Progenitor cell of endocrine pancreas (in vitro differentiated cells): ENCODE measurements at places on chromosomes 7 and 10.

DNA sequence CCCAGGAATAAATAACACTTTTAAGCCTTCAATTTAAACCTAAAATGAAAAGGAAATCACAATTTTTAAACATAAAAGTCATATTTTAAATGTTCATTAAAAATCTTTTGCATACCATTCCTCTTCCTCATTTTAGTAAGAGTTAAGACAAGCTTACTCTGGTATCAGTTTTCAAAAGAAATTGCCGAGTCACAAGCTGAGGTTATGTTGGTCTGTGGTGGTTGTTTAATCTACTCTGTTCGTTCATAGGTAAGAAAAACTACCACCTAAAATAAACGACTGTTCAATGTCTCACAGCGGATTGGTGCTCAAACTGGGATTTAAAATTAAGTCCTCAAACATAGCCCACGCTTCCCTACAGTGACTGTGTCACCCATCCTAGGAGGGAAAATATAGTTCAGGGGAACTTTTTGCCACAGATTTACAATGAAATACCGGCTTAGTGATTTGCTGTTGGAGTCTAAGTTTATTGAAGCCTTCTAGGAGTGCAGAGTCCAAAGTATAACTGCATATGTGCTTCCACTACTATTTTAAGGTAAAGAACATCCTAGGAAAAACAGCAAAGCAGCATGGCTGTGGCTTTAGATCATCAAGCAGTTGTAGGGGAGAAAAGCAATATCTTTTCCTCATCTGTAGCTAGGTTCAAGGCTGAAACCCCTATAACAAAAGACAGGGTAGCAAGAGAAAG lies 61.1 kb downstream of the GNAT3 start:
- no peak for DNase-seq

GRCh38 chr10:305034-305433 lies 169.8 kb downstream of the ZMYND11 start:
- no peak for DNase-seq

DNA sequence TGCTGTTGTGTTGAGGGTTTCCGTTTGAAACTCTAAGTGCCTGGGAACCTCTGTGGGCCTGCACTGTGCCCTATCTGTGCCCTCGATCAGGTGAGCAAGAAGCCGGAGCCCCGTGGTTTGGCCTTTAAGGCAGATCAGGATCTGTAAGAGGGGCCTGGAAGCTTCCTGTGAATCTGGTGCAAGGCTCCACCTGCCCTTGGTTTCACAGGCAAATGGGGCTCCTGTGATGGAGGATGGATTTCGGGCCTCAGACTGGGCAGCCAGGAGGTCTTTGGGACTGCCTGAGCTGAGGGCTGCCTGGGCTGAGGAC lies 21.6 kb downstream of the SCART1 start:
- DNase-seq: no peak

- no peak for DNase-seq
Measured at GRCh38 chr10:10332786-10333185, 684.9 kb upstream of the CELF2 start.

GRCh38 chr10:132593900-132594876 lies 56.6 kb downstream of the INPP5A start:
- no peak for DNase-seq

GRCh38 chr10:52335665-52336064 lies 21.6 kb downstream of the DKK1 start:
- DNase-seq: no peak

GRCh38 chr10:26890956-26891355 lies 30.2 kb upstream of the ABI1 start:
- DNase-seq: peak; percentile 33

DNA sequence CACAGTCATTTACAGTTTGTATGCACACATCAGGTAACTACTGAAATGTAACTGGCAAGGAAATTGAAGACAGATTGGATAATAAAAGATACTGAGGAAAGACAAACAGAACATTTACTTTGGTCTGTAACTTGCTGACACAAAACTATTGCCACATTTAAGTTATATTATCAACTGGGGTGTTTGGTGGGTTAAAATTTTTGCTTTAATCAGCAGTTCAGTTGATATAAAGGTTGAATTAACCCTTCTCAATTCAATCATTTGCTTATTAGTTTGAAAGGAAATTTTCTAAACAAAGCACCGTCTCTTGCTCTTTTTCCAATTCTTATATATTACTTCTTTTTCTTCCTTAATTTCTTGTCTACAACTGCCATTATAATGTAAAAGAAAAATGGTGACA lies 102.4 kb downstream of the TMEM26 start:
- DNase-seq: no peak

- no peak for DNase-seq
Measured at GRCh38 chr7:79298145-79298760, 155.2 kb downstream of the MAGI2 start.

DNA sequence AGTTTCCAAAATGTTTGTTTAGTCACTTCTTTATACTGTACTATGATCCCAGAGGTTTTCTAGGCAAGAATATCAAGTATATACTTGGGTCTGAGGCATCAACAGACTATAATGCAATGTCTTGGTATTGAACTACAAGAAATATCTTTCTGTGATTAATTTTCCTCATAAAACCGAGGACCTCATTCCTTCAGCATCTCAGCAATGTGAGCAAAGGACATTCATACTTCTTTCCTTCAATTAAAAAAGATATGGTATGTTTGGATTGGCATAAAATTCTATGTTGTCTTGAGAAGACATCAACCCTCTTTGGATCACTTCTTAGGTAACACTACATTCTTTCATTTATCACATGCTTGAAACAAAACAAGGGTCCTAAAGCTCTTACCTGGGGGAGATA lies 524.5 kb downstream of the PHTF2 start:
- no peak for DNase-seq

GRCh38 chr7:116198748-116199410 lies 11.5 kb upstream of the TES start:
- DNase-seq: no peak

GRCh38 chr10:98248018-98248417 lies 20.0 kb downstream of the LOXL4 start:
- no peak for DNase-seq

DNA sequence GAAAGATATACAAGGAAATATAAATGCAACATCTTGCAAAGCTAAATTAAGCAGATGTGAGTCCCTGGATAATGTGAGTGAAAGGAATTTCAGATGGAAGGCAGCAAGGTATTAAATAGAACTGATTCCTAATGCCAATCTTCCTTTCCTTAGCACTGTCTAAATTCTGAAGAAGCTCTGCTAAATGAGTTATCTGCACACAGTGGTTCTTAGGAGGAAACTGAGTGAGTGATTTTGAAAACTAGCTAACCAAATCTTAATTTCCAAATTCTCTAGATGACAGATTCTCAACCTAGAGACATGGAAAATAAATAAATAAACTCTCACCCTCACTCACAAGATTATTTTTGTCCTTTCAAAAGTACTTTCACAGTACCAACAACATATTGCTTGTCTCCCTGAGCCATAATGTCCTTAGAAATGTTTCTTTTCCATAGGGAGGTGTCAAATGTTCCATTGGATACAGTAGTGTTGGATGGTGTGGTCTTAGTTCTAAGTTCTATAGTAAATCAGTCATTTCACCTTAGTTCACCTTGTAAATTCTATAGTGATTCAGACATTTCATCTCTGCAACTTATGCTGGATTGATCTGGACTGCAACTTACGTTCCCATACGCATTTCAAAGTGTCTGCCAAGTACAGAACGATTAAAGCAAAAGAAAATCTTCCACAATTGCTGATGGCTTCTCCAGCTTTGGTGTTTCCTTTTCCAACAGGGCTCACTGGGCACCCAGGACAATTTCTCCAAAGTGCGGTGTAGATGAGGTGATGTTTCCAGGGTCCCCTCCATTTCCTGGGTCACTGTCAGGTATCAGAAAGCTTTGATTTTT lies 145.4 kb upstream of the FAM171A1 start:
- DNase-seq: no peak

- DNase-seq: no peak
Measured at GRCh38 chr10:93703066-93703465, 674 bp upstream of the FRA10AC1 start.

GRCh38 chr7:153389261-153389660 lies 629.7 kb downstream of the ACTR3B start:
- DNase-seq: no peak

DNA sequence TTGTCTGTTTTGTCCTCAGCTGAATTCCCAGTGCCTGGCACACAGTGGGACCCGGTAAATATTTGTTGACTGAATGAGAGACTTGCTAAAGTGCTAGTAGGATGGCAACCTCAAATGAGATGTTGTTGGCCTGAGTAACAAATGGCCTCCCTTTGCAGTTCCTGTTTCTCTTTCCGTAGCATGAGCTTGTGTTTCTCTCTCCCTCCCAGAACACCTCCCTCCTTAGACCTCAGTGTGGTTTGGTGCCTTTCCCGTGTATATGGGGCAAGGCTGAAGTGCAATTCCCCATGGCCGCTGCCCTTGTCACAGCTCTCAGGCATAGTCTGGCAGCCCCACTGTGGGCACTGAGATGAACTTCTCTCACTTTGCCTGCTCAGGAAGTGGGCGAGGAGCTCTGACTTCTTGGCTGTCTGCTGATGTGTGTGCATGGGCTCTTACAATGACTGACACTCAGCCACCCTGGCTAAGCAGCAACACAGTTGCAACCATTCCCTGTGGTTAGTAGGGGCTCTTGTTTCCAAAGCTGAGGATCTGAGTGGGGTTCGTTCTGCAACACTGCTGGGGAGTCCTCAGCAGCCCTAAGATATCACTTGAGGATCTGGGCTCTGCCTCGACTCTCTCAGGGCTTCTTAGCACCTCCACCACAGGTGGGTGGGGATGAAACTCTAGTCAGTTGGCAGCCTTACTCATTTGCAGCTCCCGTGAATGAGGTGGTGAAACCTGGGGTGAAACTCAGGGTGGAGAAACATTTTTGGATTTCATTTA lies 136.1 kb downstream of the ICA1 start:
- DNase-seq: no peak

- no peak for DNase-seq
Measured at GRCh38 chr10:58177362-58177947, 90.2 kb downstream of the IPMK start.

GRCh38 chr7:69412331-69413146 lies 185.7 kb upstream of the AUTS2 start:
- no peak for DNase-seq

- DNase-seq: peak; percentile 78
Measured at GRCh38 chr7:98420966-98421612, 20.2 kb upstream of the BAIAP2L1 start.

DNA sequence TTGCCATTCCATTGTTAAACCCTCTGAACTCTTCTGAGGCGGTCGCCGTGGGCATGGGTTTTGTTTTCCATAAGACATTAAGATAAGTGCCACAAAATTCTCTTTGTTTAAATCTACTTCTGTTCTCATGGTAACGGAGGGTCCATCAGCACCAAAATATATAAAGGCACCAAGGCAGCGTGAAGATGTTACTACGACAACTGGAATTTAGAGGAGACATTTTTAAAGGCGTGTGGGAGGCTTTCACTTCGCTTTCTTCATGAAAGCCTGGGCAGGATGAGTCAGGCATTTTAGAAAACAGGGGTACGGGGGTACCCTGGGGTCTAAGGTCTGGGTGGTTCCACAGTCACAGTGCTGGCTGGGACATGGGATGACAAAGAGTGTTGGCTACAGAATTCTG lies 34.0 kb downstream of the SMKR1 start:
- DNase-seq: no peak

- no peak for DNase-seq
Measured at GRCh38 chr7:36391436-36392198, 2.0 kb downstream of the ANLN start.

DNA sequence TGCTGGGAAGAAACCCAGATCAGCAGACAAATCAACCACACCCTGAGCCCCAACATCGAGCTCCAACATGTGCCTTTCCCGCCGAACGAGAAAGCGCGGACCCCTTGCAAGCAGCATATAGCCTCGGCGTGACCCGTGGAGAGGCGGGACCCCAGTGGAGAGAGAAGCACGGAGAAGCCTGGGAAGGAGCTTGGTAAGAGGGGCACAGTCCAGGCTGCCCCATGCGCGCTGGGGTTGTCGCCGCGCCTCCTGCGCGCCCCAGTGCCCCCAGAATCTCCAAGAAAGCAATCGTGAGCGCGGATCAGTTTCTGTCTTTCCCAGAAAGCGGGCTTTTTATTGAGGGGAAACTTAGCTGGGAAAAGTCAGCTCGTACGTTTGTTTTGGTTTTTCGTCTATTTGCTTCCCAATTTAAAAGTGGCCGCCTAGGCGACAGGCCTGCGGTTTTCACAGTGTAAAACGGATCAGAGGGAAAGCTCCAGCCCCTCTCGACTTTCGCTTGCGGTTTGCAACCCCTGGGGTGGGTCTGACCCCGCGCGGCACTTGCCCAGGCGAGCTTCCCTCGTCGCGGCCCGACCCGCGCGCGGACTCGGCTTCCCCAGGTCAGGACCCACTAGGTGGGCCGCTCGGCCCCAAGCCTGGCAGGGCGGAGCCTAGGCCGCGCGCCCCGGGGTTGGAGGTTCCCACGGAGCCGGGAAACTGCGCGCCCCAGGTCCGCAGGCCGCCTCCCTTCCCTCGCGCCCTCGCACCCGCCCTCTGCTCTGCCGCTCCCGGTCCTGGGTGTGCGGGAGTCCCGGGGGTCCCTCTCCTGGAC lies 31.1 kb downstream of the SKIDA1 start:
- DNase-seq: no peak

- no peak for DNase-seq
Measured at GRCh38 chr10:11483201-11484148, 128.0 kb downstream of the USP6NL start.

DNA sequence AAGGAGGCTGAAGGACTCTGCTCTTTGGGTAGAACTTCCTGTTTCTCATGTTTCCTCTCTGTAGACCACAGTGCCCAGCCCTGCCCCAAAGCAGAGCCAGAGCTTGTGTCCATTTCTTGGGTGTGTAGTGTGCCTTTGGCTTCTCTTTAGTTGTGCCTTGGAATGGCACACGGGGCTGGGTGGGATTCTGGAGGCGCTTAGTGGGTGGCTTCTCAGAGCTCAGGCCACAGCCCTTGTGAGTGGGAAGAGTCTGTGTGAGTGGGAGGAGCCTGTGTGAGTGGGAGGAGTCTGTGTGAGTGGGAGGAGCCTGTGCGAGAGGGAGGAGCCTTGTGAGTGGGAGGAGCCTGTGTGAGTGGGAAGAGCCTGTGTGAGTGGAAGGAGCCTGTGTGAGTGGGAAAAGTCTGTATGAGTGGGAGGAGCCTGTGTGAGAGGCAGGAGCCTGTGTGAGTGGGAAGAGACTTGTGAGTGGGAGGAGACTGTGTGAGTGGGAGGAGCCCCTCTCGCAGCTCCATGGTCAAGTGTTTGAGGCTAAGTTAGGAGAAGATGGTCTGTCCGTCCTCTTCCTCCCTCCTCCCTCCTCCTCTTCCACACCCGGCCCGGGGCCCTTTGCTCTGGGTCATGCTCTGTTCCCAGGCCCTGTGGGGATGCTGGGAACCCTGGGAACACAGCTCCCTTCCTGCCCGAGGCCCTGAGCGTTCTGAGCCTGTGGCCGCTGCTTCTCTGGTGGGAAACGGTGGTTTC lies 153.0 kb downstream of the GRK5 start:
- DNase-seq: no peak
